ENCODE measurements at places on chromosomes 11 and 22.

DNA sequence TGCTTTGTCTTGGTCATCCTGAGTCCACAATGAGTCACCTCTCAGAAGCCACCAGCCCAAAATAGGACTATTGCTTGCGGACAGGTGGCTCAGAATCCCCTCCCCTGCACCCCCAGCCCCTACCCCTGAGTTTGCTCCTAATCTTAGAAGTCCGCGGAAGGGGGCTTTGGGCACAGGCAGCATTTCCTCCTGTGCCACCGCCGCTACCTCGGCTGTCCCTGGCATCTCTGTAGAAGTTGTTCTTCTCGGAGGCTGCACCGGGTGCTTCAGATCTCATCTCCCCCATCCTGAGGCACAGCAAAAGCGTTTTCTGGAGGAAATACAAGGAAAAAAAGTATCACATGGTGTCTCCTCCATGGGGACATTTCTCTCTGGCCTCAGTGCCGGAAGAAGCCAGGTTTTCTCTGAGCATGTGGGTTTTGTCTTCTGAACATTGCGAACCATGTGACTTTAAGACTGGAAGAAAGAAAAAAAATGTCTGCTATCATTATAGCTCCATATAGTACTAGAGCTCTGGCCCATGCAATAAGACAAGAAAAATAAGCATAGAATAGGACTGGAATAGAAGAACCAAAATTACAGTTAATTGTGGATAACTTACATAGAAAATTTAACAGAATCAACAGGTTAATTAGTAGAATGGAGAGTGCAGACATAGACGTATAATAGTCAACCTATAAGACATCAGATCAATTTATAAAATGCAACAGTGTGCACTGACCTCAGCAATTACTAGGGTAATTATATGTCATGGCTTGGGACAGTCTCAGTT lies 63.2 kb downstream of the SHISAL1 start:
- no peak for DNase-seq

DNA sequence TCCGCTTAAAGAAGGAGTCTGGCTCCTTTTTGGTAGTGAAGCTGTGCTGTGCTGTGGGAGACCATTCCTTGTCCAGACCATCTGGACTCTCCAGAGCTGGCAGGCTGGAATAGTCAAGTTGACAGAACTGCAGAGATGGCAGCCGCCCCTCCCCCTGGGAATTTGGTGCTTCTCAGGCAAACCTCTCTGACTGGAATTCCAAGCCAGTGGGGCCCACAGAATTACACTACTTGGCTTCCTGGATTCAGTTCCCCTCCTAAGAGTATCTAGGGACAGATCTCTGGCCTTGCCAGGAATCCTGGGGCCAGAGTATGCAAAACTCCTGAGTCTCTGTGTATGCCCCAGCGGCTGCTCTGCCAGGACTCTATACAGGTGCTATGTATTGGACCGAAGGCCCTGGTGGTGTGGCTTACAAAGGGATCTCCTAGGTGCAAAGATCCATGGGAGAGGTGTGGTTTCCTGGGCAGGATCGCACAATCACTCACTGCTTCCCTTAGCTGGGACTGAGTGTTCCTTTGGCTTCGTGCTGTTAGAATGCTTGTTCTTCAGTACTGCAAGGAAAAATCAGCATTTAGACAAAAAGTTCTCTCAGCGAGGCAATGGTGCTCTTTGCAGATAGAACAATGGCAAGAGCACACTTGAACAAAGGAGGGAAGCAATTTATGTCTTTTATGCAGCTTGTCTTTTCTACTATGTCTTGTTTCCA lies 86.8 kb downstream of the PRMT3 start:
- no peak for DNase-seq

- DNase-seq: no peak
Observed at GRCh38 chr11:18590571-18590970, 2.0 kb upstream of the UEVLD start.

GRCh38 chr11:83249972-83250593 lies 36.1 kb downstream of the CCDC90B start:
- DNase-seq: no peak

- DNase-seq: no peak
Observed at GRCh38 chr11:14544611-14545010, 24.4 kb upstream of the PSMA1 start.

DNA sequence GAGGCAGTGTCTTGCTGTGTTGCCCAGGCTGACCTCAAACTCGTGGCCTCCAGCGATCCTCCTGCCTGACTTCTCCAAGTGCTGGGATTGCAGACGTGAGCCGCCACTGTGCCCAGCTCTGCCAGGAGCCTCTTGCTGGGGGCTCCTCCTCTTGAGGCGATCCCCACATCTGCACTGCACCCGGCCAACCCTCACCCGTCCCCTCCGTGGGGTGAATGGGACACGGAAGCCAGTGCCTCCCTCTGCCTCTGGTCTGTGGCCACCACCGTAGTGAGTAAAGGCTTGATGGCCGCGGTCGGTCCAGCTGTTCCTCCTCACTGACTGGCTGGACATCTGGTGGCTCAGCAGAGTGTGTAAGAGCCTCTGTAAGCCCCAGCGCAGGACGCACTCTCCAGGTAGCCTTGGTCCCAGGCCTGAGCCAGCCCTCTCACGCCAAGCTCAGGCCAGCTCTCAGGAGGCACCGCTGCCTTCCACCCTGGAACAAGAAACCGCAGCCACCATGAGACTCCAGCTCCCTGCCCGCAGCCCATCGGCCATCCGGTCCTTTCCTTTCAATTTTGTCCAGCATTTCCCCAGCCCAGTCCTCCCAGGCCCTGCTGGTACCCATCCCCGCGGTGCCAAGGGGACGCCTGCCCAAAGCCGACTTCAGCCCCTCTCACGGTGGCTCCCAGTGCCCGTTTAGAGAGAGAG lies 100.3 kb downstream of the BRD1 start:
- DNase-seq: no peak

GRCh38 chr11:68658661-68659060 lies 25.7 kb upstream of the GAL start:
- no peak for DNase-seq

DNA sequence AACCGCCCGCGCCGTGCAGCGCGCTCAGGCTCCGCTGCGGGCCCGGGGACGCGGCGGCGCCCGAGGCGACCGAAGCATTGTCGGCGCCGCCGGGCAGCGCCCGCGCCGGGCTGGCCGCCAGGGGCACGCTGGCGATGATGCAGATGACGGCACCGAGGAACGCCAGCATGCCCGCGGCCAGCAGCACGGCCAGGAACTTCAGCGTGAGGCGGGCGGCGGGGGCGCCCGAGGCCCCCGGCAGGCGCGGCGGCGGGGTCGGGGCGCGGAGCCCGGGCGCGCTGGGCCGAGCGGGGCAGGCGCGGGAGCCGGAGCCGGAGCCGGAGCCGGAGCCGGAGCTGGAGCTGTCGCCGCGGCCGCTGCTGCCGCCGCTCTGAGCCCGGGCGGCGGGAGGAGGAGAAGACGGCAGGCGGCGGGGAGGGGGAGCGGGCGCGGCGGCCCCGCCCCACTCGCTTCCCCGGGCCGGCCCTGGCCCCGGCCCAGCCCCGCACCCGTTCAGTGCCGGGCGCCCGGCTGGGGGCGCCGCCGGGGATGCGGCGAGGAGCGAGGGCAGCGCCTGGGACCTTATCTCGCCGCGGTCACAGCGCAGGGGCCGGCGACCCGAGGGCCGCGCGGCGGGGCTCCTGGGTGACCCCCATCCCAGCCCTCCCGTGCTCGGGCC lies at the start of gene NPTXR:
Gene NPTXR, minus strand, starts transcription at position 372 of the 658 bp plus-strand sequence.
- no peak for DNase-seq

- DNase-seq: no peak
Observed at GRCh38 chr22:46354176-46354992, 18.9 kb downstream of the TRMU start.

DNA sequence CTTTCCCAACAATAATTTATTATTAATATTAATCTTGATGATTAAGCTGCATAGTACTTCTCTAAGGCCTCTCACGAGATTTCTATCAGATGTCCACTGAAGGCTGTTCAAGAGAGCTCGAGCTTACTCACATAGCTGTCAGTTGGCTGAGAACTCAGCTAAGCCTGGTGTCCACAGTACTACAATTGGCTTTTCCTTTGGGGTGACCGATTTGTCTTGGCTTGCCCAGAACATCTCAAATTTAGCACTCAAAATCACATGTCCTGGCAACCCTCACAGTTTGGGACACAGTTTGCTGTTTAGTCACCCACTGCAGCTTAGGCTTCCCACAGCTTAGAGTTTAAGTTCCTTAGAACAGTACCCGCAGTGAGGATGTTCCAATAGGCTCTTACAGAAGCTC lies 96.5 kb downstream of the LUZP2 start:
- no peak for DNase-seq

- DNase-seq: no peak
Observed at GRCh38 chr22:49934891-49935557, 16.6 kb downstream of the CRELD2 start.

DNA sequence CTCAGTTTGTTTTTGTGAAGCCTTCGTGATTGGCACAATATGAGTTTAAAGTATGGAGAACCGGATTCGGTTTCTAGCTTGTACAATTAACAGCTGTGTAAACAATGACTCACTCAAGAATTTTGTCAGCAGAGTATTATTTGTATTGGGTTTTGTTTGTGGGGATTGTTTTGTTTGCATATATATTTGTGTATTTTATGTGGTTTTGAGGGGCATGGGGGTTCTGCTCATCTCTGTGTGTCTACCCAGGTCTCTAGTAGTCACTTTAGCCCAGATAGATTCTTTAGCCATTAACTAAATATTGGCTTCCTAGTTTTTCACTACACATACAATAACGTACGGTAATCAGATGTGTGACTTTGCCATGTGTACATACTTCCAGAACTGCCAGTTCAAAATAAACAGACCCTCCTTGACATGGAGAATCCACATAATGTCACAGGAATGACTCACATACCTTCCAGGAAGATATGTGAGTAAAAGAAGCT lies 7.5 kb upstream of the MS4A7 start:
- DNase-seq: no peak

DNA sequence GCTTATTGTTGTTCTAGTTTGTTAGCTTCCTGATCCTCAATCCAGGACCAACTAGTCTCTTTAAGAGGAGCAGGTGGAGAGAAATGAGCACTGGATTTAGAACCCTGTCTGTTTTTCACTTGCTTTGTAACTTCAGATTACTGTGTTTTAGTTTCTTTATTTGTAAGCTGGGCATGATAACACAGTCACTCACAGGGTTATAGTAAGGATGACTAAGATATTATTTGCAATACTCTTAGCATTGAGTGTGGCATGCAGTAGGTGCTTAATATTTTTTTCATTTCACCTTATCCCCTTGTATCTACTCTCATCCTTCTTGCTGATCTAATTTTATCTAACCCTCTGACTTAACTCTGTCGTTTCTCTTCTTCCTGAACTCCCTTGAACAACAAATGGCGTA lies 33.8 kb downstream of the DNHD1 start:
- DNase-seq: no peak

- DNase-seq: no peak
Observed at GRCh38 chr11:68279676-68280075, 7.9 kb upstream of the C11orf24 start.

GRCh38 chr22:32600147-32600546 lies 125.5 kb downstream of the FBXO7 start:
- no peak for DNase-seq

DNA sequence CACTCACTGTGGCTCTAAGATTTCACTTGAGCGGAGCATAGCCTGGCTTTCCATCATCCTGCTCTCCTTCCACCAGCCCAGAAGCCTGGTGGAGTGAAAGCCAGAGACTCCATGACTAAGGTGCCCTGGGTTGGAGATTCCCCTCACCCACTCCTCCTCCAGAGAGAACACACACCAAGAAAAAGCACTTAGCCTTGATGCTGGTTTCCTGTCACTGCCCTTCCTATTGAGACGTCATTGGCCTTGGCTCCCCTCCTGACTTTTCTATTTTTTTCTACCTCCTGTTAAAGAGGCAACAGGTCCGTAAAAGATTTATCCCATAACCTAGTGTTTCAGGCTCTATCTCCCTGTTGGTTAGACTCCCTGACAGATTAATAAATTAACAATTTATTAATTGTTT lies 38.5 kb upstream of the APLNR start:
- DNase-seq: no peak

GRCh38 chr22:30538280-30538679 lies 8.3 kb downstream of the SEC14L6 start:
- no peak for DNase-seq

- no peak for DNase-seq
Observed at GRCh38 chr11:73998846-73999575, 9.9 kb downstream of the UCP3 start.

DNA sequence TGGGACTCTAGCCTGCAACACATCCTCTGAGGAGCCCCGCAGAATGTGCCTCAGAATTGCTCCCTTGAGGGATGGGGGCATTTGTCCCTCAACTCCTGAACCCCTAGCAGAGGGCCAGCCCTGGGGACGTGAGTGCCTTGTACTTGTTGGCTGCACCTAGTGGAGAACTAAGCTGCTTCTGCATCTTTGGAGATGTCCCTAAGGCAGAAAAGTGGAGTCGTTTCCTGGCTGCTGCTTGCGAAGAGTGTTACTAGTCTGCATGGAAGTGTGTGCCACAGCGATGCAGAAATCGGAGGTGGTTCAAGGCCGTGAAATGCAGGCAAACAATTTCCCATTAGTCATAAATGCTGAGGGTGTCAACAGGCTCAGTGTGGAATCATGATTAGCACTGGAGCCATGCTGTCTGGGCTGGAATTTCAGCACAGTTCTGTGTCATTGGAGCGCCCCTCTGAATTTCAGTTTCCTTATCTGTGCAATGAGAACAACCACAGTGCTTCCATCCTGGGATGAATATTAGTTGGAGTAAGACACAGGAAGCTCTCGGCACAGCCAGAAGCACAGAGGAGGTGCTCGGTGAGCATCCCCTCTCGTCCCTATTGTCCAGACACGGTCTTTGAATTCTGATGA lies 56.5 kb downstream of the MIAT start:
- no peak for DNase-seq

DNA sequence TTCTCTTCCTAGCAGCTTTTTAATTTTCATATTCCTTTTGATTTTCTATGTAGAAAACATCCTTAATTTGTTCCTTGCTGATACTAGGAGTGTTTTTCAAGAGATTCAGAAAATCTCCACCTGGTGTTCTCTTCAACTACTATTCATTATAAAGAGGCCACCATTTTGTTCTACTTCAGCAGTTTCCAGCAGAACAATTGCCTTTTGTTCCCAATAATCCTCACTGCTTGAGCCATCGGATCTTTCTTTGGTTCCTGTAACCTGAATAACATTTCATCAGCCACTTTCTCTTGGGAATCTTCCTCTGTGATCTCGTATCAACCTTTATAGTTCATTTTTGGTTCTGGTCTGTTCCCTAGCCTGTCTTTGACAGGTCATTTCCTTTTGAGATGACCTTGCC lies 1.8 kb upstream of the OR10A5 start:
- no peak for DNase-seq

DNA sequence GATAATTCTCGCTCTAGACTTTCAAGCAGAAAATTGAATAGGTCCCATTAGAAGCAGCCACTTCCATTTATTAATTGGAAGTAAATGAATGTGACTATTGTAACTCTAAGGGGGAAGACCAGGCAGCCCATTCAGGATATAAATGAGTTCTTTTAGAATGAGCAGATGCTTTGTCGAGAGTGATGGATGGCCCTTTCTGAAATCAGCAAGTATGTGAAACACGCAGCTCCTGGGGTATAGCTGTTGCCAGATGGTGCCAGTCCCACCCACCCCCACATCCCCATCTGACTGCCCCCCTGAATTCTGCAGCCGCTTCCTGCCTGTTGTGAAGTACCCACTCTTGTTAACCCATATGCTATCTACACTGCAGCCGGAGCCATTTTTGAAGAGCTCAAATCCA lies 3.7 kb downstream of the SLC15A3 start:
- no peak for DNase-seq
